ENCODE measurements at places on chromosomes 7 and 10. TPM values are rescaled to one million over a fixed set of nuclear protein-coding genes. Genes with fewer than 3 reads are reported as not detected.

GRCh38 chr10:15385552-15386455 lies 14.7 kb upstream of the FAM171A1 start:
- no peak overlapping the region for H3K27ac ChIP-seq
- no peaks in the 10 kb centered on the region for H3K36me3 ChIP-seq
- H3K4me3 ChIP-seq: no peak overlapping the region
- no peak for DNase-seq

GRCh38 chr7:30813466-30813865 lies 42.2 kb downstream of the MINDY4 start:
- no peak overlapping the region for H3K4me3 ChIP-seq
- H3K36me3 ChIP-seq: no peaks in the 10 kb centered on the region
- H3K4me1 ChIP-seq: peaks cover 36% of the 10 kb centered on the region

DNA sequence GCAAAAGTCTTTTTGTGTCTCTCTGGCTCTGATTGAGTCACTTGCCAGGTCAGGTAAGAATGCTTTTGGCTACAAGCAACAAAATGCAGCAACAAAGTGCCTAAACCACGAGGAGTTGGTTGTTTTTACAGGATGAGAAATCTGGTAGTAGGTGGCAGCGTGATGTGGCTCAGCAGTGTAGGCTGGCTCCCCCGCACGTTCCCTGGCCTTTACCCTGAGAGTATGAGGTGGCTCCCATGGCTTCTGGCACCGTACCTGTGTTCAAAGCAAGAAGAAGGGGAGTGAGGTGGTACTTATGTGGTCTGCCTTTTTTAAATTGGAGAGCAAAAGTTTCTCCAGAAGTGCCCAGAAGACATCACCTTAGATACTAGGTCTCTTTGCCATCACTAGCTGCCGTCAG lies 11.7 kb downstream of the PRKRIP1 start:
- DNase-seq: no peak
- no peak overlapping the region for H3K27ac ChIP-seq
- H3K36me3 ChIP-seq: no peaks in the 10 kb centered on the region
- H3K27me3 ChIP-seq: no peaks in the 10 kb centered on the region
- no peaks in the 10 kb centered on the region for H3K4me1 ChIP-seq

DNA sequence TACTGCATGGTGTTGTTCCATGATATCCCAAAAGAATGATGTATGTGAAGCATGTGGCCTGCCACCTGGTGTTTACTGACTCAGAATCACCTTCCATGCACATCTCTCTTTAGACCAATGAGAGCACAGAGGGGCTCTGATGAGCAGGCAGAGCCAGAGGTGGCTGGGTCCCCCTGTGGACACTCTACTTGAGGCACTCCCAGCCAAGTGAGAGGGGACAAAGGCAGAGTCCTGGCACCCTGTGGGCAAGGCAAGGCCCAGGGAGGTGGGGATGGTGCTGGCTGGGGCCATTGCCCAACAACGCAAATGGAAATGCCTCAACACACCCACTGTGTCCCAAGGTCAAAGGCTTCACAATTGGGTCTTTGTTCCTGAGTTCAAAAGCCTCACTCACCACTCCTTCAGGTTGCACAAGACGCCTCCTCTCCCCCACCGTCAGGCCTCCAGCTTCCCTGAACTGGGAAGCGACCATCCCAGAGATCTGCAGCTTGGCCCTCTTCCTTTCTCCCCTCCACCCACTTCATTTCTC lies 164.6 kb downstream of the NEURL1 start:
- H3K4me3 ChIP-seq: no peak overlapping the region
- no peaks in the 10 kb centered on the region for H3K27me3 ChIP-seq
- no peaks in the 10 kb centered on the region for H3K36me3 ChIP-seq
- H3K4me1 ChIP-seq: peaks cover 70% of the 10 kb centered on the region

DNA sequence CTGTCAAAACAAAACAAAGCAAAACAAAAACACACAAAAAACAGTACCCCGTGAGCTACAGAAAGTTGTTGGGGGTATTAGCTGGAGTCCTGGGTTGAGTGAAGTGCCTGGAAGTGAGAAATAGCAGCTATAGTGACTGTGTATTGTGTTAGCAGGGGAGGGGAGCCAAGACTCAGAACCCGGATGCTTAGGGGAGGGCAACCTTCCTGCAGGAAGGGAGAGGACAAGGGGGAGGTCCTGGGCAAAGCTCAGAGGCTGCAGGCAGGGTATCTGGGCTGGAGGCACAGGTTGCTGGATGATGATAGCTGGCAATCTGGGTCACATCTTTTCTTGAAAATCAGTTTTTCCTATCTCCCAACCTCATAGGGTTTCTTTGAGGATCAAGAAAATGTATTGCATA lies 75.8 kb upstream of the PARD3 start:
- no peak for DNase-seq
- H3K36me3 ChIP-seq: no peaks in the 10 kb centered on the region

DNA sequence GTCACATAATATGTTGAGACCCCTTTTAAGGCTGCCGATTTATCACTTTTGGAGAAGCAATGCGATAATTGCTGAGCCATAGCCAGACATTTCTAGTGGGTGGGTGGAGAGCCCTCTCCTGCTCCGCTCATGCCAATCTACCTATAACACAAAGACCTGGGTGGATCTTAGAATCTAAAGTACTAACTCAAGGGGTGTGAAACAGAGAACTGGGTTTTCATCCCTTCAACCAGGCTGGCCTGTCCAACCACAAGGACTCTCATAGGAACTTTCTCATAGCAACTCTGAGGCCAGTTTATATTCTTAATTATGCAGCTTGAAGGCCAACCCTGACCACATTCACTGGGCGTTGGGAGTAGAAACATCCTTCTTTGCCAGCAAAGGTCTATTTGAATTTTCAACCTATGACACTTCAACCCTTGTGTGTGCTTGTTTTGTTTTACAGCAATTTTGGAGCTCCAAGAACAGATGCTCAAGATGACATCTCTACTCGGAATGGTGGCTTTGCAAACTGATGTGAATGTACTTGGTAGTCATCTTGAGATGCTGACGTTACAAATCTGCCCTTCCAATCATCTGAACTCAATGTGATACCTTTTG lies 1198.2 kb upstream of the AUTS2 start:
- H3K36me3 ChIP-seq: no peaks in the 10 kb centered on the region
- no peak overlapping the region for H3K4me3 ChIP-seq
- no peak overlapping the region for H3K27ac ChIP-seq
- H3K27me3 ChIP-seq: no peaks in the 10 kb centered on the region

DNA sequence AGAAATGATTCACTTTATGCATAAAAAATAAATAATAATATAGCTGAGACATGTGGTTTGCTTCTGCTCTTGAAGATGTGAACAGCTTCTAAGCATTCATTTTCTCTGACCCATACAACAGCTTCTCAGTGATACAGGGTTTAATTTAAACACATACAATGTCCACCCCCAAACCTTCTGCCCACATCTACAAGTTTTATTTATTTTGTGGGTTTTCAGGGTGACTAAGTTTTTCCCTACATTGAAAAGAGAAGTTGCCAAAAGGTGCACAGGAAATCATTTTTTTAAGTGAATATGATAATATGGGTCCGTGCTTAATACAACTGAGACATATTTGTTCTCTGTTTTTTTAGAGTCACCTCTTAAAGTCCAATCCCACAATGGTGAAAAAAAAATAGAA lies 17.2 kb downstream of the INHBA start:
- H3K27me3 ChIP-seq: no peaks in the 10 kb centered on the region
- no peaks in the 10 kb centered on the region for H3K4me1 ChIP-seq

DNA sequence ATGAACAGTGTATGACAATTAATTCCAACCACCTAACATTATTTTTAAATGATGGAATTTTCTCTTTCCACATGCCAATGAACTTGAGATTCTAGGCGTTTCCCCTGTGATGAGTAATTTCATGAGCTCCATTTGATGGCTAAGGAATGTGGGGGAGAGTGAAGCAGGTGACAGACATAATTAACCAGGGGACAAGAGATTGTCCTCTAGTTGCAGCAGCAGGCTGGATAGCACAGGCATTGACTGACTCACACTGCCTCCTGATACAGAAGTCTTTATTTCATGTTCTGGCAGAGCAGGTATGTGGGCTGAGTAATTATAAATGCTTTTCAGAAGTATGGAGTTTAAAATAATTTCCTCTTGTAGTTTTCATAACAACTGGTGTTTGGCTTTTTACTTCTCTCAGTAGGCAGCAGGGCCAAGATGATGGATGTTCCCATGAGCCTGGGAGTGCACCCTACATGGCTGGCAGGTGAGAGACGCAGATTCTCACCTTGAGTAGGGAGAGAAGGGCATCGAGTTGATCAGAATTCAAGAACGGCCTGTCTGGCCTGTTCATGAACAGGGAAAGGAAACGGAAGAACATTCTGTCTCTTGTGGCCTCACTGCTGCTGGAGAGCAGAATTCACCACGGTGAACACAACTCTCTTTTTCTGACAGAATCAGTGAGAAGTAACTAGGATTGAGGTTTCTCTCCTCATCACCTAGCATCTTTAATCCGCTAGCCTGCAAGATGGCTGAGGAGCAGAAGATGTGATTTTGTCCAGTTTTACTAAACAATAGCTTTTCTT lies 118.8 kb downstream of the AOAH start:
- DNase-seq: no peak
- no peaks in the 10 kb centered on the region for H3K27me3 ChIP-seq
- H3K4me3 ChIP-seq: no peak overlapping the region
- no peaks in the 10 kb centered on the region for H3K4me1 ChIP-seq

GRCh38 chr7:77444123-77444522 lies 28.0 kb upstream of the GSAP start:
- H3K36me3 ChIP-seq: no peaks in the 10 kb centered on the region
- H3K4me1 ChIP-seq: no peaks in the 10 kb centered on the region
- DNase-seq: no peak

GRCh38 chr10:76868098-76868977 lies 769.3 kb downstream of the KCNMA1 start:
- H3K36me3 ChIP-seq: no peaks in the 10 kb centered on the region
- H3K4me3 ChIP-seq: no peak overlapping the region
- H3K4me1 ChIP-seq: no peaks in the 10 kb centered on the region

TMEM270 gene
- not detected for total RNA-seq

SPRN gene
- not detected for total RNA-seq

OPTN gene
- total RNA-seq: 44.7 TPM
